ENCODE measurements at places on chromosomes 7 and 10.

- no peak for DNase-seq
- no peak overlapping the region for H3K27ac ChIP-seq
- H3K4me1 ChIP-seq = no peaks in the 10 kb centered on the region
- no peaks in the 10 kb centered on the region for H3K36me3 ChIP-seq
Observed at GRCh38 chr10:122782911-122783310, 62.7 kb downstream of the CUZD1 start.

- H3K4me1 ChIP-seq = no peaks in the 10 kb centered on the region
- DNase-seq = no peak
- H3K27me3 ChIP-seq = no peaks in the 10 kb centered on the region
- no peak overlapping the region for H3K27ac ChIP-seq
- H3K4me3 ChIP-seq = no peak overlapping the region
Observed at GRCh38 chr7:119905495-119905894, 367.5 kb upstream of the KCND2 start.

GRCh38 chr7:70645876-70646351 lies 486.0 kb upstream of the GALNT17 start:
- peak; percentile 70 for DNase-seq
- H3K36me3 ChIP-seq = no peaks in the 10 kb centered on the region
- H3K27ac ChIP-seq = peak overlapping the region; percentile 95

GRCh38 chr10:45817912-45818311 lies 29.4 kb downstream of the AGAP4 start:
- H3K27ac ChIP-seq = peak overlapping the region; percentile 53
- H3K27me3 ChIP-seq = peaks cover 1% of the 10 kb centered on the region
- H3K4me1 ChIP-seq = no peaks in the 10 kb centered on the region
- DNase-seq = no peak
- no peak overlapping the region for H3K4me3 ChIP-seq
